ENCODE measurements at places on chromosomes 11 and 22. TPM values are rescaled to one million over a fixed set of nuclear protein-coding genes. Genes with fewer than 3 reads are reported as not detected.

The FJX1 gene
- total RNA-seq, result 16.4 TPM

The HPX gene
- total RNA-seq, result 2.5 TPM

The CDKN1C gene
- 286 TPM for total RNA-seq

The HTR3A gene
- 0.18 TPM for total RNA-seq

The ADAMTS8 gene
- 2.5 TPM for total RNA-seq

The ABTB2 gene
- total RNA-seq, result 17.6 TPM

The PRDX5 gene
- total RNA-seq, result 138 TPM

The ARFIP2 gene
- 44.1 TPM for total RNA-seq

The CD3D gene
- 1.4 TPM for total RNA-seq

The HSPB2 gene
- total RNA-seq, result 3.2 TPM

The SAA2 gene
- total RNA-seq, result not detected

The MYBPC3 gene
- total RNA-seq, result 0.23 TPM

The OVOL1 gene
- total RNA-seq, result 15.0 TPM

The CCDC85B gene
- total RNA-seq, result 20.8 TPM

The OR8B8 gene
- total RNA-seq, result not detected

The DDIAS gene
- total RNA-seq, result 4.6 TPM

The PARVG gene
- 11.1 TPM for total RNA-seq

The MMP13 gene
- total RNA-seq, result not detected

The NAALAD2 gene
- total RNA-seq, result 24.2 TPM

The NRGN gene
- total RNA-seq, result 4.1 TPM

The SMC1B gene
- not detected for total RNA-seq

The THRSP gene
- total RNA-seq, result 2.0 TPM

The NXPE1 gene
- total RNA-seq, result not detected

The P2RX6 gene
- 2.3 TPM for total RNA-seq

The SEPTIN3 gene
- total RNA-seq, result 1.5 TPM

The YPEL4 gene
- total RNA-seq, result 1.9 TPM

The TCN2 gene
- total RNA-seq, result 39.7 TPM

The LRRC4C gene
- 13.1 TPM for total RNA-seq

The KCNK7 gene
- 0.35 TPM for total RNA-seq

The ZBTB16 gene
- 31.9 TPM for total RNA-seq

The IL17REL gene
- not detected for total RNA-seq

The NNMT gene
- total RNA-seq, result 14.5 TPM

The CCDC89 gene
- 3.7 TPM for total RNA-seq

The MFNG gene
- total RNA-seq, result 9.6 TPM

The OR52I1 gene
- not detected for total RNA-seq

The MN1 gene
- total RNA-seq, result 11.3 TPM

The GLB1L3 gene
- total RNA-seq, result 0.35 TPM

The OR51I1 gene
- 0.64 TPM for total RNA-seq

The SLC5A12 gene
- total RNA-seq, result 38.4 TPM

The ABCC8 gene
- 4.5 TPM for total RNA-seq

The SOX6 gene
- 58.1 TPM for total RNA-seq

The TRIM29 gene
- total RNA-seq, result 3.0 TPM

The KCNJ4 gene
- total RNA-seq, result 0.41 TPM

Measured in metanephros (tissue), 2 donors.